ENCODE measurements at places on chromosomes 4 and X.

- no peak for DNase-seq
Measured at GRCh38 chr4:30924495-30924894, 204.3 kb downstream of the PCDH7 start.

- DNase-seq: no peak
Measured at GRCh38 chr4:31054295-31054694, 334.1 kb downstream of the PCDH7 start.

DNA sequence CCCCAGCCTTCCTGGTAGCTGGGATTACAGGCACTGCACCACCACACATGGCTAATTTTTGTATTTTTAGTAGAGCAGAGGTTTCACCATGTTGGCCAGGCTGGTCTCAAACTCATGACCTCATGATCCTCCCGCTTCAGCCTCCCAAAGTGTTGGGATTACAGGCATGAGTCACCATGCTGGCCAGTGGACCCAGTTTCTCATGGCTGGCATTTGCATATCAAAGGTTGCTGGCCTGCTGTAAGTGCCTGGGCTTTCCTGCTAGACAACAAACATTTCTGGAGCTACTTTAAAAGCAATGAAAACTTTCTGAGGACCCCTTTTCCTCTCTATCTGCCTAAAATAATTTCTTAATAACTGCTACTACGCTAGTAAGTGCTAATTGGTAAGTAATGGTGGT lies 228.2 kb downstream of the PCDH10 start:
- DNase-seq: no peak

DNA sequence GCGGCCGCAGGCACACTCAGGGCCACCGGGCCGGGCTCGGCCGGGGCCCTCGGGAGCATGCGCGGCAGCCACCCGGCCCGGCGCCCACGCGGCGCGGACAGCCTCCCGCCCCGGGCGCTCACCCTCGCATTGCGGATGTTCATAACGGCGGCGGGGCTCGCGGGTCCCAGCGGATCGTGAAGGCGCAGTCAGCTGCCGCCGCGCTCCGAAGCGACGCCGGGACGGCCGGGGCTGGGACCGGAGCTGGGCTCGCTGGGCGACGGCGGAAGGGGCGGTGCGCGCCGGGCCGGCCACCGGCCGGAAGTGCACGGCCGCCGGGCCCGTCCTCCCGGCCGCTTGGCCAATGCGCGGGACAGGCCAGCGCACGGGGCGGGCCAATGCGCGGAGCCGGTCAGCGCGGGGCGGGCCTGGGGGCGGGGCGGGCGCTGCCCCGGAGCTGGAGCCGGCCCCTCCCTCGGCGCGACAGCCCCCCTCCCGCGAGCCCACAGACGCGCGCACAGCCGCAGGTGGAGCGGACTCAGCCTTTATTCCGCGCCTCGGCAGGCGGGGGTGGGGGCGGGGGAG lies at the start of gene NAA10:
TSS of gene NAA10 (minus strand) at position 276 of the 564 bp plus-strand sequence. CDS start at position 143, 133 bp downstream.
- peak; percentile 64 for DNase-seq

- DNase-seq: no peak
Measured at GRCh38 chr4:62953752-62954151, 1455.5 kb downstream of the TECRL start.

DNA sequence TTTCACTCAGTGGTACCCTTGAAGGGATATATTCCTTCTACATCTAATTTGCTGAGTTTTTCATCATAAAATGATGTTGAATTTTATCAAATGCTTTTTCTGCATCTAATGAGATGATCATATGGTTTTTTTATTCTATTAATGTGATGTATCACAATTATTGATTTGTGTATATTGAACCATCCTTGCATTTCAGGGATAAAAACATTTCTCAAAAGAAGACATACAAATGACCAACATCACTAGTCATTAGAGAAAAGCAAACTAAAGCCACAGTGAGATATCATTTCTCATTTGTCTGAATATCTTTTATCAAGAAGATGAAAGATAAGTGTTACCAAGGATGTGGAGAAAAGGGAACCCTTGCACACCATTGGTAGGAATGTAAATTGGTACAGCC lies 65.7 kb upstream of the MXD4 start:
- no peak for DNase-seq

DNA sequence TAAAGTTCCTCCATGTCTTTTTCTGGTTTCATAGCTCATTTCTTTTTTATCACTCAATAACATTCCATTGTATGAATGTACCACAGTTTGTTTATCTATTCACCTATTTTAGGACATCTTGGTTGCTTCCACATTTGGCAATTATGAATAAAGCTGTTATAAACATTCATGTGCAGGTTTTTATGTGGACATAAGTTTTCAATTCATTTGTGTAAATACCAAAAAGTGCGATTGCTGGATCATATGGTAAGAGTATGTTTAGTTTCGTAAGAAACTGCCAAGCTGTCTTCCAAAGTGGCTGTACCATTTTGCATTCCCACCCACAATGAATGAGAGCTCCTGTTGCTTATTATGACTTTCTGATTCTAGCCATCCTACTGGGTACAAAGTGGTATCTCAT lies 36.3 kb upstream of the ZFX start:
- no peak for DNase-seq

DNA sequence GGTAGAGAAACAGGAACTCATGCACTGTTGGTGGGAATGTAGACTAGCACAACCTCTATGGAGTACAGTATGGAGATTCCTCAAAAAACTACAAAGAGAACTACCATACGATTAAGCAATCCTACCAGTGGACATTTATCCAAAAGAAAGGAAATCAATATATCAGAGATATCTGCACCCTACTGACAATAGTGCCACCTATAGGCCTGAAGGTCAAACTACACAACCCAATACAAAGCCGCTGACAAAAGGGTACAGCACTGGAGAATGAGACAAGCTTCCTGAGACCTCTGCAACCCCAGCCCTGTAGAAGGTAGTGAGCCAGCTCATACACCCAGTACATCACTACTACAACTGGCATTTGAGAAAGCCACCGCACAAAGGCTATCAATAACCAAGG lies 67.1 kb downstream of the CBR4 start:
- DNase-seq: no peak

GRCh38 chr4:37132351-37132974 lies 112.1 kb upstream of the NWD2 start:
- DNase-seq: no peak

DNA sequence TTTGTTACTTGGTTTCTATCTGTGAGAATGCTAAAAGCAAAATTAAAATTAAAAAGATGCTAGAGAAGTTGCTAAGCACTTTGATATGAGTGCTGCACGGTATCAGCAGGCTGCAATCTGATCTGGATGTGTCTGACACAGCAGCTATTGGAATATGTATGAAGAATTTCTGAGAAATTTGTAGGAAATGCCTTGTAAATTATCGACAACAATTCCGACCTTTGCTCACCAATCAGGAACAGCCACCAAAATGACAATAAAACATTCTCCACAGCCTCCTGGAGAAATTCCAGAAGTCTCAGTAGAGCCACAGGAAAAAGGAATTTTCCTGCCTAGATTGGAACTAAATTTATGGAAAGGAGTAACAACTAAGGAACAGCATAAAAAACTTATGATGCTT lies 82.5 kb downstream of the TIGD2 start:
- no peak for DNase-seq

DNA sequence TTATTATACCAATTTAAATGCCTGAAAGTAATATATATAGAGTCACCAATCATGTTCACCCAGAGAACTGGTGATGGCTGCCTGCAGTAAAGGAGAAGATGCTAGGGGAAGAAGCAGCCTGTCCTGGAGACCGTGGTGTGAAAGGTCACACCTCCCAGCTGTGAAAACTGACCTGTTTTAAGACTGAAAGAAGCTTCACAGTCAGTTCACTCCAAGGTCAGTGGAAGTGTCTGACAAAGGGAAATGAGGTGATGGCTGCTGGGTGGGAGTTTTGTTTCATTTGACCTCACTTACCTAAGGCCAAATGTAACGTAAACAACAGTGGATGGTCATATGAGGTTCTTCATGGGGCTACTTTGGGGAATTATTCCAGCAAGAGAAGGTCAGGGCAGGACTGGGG lies 352.1 kb upstream of the GATB start:
- DNase-seq: no peak

DNA sequence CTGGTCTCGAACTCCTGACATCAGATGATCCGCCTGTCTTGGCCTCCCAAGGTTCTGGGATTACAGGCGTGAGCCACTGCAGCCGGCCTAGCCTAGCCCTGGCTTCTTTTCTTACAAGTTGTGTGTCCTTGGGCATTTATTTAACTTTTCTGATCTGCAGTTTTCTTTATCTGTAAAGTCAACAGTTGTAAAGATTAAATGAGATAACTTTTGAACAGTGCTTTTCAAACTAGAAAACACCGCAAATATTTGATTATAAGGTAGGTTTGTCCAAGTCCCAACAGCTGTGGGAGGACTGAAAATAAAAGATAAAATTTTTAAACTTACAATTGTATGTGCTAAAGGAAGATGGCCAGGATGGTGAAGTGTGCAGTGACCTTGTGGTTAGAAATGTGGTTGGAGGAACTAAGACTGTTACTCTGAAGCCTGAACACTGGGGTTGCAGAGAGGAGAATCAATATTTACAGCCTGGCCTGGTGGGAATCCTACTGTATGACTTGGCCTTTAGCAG lies 44.8 kb downstream of the GSX2 start:
- no peak for DNase-seq

DNA sequence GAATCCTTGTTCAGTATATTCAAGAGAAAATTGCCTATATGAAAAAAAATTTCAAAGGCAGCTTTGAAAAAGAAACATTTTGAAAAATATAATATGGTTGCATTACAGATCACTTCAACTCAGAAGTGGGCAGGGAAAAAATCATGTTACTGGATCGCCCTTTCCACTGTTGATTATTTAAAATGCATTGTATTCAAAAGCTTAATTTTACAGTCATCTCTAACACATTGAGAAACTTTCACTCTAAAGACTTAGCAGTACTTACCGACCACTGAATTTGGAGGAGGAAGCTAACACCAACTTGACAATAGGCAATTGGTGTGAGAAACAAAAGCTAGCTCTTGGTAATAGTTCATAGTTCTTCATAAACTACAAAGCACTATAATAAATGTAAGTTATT lies 101.9 kb downstream of the CEP135 start:
- DNase-seq: no peak

DNA sequence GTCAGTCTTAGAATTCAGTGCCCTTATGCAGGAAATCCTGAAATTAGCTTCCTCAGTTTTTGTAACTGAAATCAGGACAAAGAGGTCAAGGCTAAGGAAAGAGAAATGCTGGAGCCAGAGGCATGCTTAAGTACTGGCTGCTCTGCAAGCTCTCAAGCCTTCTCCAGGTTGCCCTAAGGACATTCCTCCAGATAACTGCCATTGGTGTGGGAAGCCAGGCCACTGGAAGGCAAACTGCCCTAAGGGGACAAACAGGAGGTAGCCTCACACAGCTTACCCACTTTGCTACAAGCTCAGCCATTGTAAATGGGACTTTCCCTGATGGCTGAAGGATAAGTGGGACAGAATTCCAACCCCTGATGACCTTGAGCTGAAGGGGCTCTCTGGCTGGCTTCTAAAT lies 606.9 kb upstream of the PCDH10 start:
- no peak for DNase-seq

DNA sequence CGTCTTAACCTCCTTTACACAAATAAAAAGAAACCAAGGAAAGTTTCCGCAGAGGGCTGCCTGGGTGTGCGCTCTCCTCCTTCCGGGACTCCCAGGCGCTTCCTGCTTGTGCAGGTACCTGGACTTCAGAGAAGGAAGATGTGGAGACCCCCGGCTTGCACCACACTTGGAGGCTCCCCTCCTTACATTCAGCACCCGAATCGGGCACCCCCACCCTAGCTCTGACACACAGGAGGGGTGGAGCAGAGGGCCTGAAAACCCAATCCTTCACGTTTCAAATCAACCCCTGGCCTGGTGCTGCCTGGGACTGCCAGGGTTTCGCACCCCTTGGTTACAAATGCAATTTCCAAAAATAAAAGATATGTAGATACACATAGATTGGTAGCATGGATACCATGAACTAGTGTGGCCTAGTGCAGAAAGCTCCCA lies 3.1 kb downstream of the NKX3-2 start:
- no peak for DNase-seq

- no peak for DNase-seq
Measured at GRCh38 chr4:52813546-52813945, 48.6 kb upstream of the RASL11B start.
